Metanephros (tissue), 2 donors: ENCODE measurements at places on chromosomes 13 and 19. TPM values are rescaled to one million over a fixed set of nuclear protein-coding genes. Genes with fewer than 3 reads are reported as not detected.

The ZNF480 gene
- total RNA-seq = 8.2 TPM

The SNRNP70 gene
- 266 TPM for total RNA-seq

The COPE gene
- 118 TPM for total RNA-seq

The CYSLTR2 gene
- 1.1 TPM for total RNA-seq

The ACTN4 gene
- total RNA-seq = 294 TPM

The ZNF99 gene
- total RNA-seq = 0.82 TPM

The CGB3 gene
- total RNA-seq = not detected

The OLFM4 gene
- total RNA-seq = 8.1 TPM

The CYP4F11 gene
- total RNA-seq = not detected

The SLC8A2 gene
- 0.12 TPM for total RNA-seq

The TMEM59L gene
- 5.4 TPM for total RNA-seq

The TYK2 gene
- total RNA-seq = 156 TPM

The CLDN10 gene
- 94.9 TPM for total RNA-seq

The CYP2S1 gene
- total RNA-seq = 1.3 TPM

The CEACAM8 gene
- total RNA-seq = 2.5 TPM

The ZNF799 gene
- total RNA-seq = 6.0 TPM

The PMIS2 gene
- not detected for total RNA-seq

The LILRA1 gene
- total RNA-seq = 1.1 TPM

The CRB3 gene
- 57.0 TPM for total RNA-seq

The ZNF90 gene
- 12.1 TPM for total RNA-seq

The KLK5 gene
- 0.93 TPM for total RNA-seq

The TBXA2R gene
- 5.6 TPM for total RNA-seq

The STOML3 gene
- not detected for total RNA-seq

The OVOL3 gene
- total RNA-seq = not detected

The FCER2 gene
- 0.23 TPM for total RNA-seq

The CYP4F8 gene
- not detected for total RNA-seq

The RASL11A gene
- 42.3 TPM for total RNA-seq

The FOSB gene
- total RNA-seq = 3.7 TPM

The DIAPH3 gene
- total RNA-seq = 7.1 TPM

The PODNL1 gene
- 0.76 TPM for total RNA-seq

The ATXN8OS gene
- not detected for total RNA-seq

The TSSK6 gene
- total RNA-seq = 3.5 TPM

The ZNF675 gene
- total RNA-seq = 17.6 TPM

The TPTE2 gene
- not detected for total RNA-seq

The ZNF625 gene
- 22.8 TPM for total RNA-seq

The S1PR2 gene
- 13.9 TPM for total RNA-seq
